ENCODE measurements at places on chromosomes 6 and 20. TPM values are rescaled to one million over a fixed set of nuclear protein-coding genes. Genes with fewer than 3 reads are reported as not detected.

Gene KCNK5
- total RNA-seq, result not detected

Gene DCDC2
- 0.15 TPM for total RNA-seq

Gene KIAA1755
- total RNA-seq, result 0.30 TPM

Gene B3GAT2
- not detected for total RNA-seq

Gene TINAG
- 0.32 TPM for total RNA-seq

Gene GJA1
- total RNA-seq, result 663 TPM

Gene HSPA1B
- total RNA-seq, result 60.1 TPM

Gene TCP11
- total RNA-seq, result under 0.01 TPM

Gene IFT52
- 43.9 TPM for total RNA-seq

Gene CRISP1
- total RNA-seq, result not detected

Gene CYP24A1
- total RNA-seq, result not detected

Gene STK38
- 13.1 TPM for total RNA-seq

Gene PDYN
- total RNA-seq, result not detected

Gene BPIFB1
- total RNA-seq, result not detected

Gene EPPIN
- total RNA-seq, result not detected

Gene C6orf52
- 1.1 TPM for total RNA-seq

Gene ADGRG6
- total RNA-seq, result 158 TPM
